ENCODE measurements at places on chromosomes 11 and 22.

GRCh38 chr11:10267821-10268220, 26.2 kb downstream of the SBF2 start:
- no peak for DNase-seq

GRCh38 chr11:78202733-78203167, 14.0 kb downstream of the USP35 start:
- DNase-seq, result no peak

DNA sequence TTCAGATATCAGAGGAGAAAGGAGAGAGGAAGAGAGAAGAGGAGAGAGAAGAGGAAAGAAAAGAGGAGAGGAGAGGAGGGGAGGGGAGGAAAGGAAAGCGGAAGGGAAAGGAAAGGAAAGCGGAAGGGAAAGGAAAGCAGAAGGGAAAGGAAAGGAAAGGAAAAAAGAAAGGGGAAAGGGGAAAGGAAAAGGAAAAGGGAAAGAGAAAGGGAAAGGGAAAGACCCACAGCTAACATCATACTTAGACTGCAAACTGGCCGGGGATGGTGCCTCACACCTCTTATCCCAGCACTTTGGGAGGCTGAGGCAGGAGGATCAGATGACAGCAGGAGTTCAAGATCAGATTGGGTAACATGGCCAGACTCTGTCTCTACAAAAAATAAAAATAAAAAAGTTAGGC, 11.4 kb downstream of the CHEK2 start:
- DNase-seq, result no peak

DNA sequence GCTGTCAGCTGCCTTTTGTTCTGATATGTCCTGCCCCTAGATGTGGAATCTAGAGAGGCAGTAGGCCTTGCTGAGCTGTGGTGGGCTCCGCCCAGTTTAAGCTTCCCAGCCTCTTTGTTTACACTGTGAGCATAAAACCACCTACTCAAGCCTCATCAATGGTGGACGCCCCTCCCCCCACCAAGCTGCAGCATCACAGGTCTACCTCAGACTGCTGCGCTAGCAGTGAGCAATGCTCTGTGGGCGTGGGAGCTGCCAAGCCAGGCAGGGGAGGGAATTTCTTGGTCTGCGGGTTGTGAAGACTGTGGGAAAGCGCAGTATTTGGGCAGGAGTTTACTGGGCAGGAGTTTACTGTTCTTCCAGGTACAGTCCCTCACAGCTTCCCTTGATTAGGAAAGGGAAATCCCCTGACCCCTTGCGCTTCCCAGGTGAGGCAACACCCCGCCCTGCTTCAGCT, 98.5 kb downstream of the SMCO4 start:
- no peak for DNase-seq

DNA sequence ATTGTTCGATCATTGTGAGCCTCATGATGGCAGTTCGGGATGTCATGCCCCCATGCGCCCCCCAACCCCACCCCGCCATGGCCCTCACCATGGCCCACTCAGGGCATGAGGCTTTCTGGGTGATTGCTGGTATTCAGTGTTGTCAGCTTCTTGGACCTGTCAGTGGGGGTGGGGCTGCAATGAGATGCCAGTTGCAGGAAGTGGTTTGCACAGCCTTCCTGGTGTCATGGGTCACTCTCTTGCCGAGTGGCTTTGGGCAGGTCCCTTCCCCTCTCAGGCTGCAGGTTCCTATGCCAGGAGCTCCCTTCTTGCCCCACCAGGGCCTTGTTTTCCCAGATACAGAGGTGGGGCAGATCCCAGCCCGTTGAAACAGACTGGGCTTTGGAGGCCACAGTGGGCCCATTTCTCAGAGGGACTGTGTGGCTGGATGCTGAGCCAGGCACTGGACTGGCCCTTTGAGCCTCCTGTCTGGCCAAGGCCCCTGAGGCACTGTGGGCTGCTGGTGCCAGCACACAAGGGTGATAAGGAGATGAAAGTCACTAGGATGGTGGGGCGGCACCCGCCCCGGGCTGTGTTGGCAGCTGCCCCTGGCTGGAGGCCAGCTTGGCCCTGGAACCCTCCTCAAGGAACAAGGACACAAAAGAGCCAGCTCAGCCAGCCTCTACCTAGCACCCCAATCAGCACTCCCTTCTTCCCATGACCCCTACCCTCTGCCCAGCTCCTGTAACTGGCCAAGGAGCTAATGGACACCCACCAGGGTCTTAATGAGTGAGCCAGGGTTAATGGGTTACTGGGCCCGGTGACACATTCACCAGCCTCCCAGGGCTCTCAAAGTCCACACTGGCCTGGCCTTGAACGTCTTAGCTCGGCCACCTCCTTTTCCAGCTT, 1.5 kb upstream of the GGT1 start:
- no peak for DNase-seq

DNA sequence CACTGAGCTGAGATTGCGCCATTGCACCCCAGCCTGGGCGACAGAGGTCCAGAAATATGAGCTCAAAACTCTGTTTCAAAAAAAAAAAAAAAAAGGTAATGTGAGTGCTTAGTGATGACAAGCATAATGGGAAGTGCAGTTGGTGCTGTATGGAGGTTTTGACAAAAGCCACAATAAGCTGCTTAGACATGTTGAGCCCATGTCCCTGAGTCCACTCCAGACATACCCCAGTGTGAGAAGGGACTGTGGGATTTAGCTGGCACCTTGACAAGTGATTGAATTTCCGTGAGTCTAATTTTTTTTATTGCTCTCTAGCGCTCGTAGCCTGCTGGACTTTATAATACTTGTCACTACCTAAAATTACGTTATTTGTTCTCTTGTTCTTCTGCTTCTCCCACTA, 15.1 kb upstream of the LGR4 start:
- DNase-seq, result no peak

- DNase-seq, result no peak
These were observed 69.4 kb downstream of the BUD13 start for GRCh38 chr11:116703421-116703820.

GRCh38 chr22:46058091-46058420, 81.1 kb upstream of the WNT7B start:
- no peak for DNase-seq

DNA sequence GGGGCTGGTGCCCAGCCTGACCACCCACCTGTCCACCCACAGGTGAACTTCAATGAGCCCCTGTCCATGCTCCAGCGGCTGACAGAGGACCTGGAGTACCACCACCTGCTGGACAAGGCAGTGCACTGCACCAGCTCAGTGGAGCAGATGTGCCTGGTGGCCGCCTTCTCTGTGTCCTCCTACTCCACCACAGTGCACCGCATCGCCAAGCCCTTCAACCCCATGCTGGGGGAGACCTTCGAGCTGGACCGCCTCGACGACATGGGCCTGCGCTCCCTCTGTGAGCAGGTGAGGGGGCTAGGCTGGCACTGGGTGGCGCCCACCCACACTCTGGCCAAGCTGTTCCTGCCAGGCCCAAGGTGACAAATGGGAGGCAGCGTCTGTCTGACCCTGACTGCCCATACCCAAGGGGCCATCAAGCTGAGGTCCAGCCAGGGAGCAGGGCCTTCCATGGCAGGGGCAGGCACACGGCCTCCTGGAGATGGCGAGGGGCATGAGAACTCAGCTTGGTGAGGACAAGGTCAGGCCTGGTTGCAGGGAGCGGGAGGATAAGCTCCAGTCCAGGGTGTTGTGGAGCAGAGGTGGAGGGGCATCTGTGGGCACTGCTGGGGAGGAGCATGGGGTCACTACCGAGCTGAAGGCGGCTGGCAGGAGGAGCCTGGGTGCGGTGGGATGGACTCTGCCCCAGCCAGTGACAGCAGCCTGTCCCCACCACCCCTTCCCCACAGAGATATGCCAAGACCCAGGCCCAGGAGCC, 77.7 kb downstream of the MORC2 start:
- peak; percentile 19 for DNase-seq

- no peak for DNase-seq
These were observed 498.3 kb upstream of the TENM4 start for GRCh38 chr11:79939111-79939510.

- no peak for DNase-seq
These were observed 53.3 kb downstream of the TCF20 start for GRCh38 chr22:42217019-42217751.

GRCh38 chr11:115050756-115051155, 372.4 kb downstream of the NXPE2 start:
- no peak for DNase-seq

DNA sequence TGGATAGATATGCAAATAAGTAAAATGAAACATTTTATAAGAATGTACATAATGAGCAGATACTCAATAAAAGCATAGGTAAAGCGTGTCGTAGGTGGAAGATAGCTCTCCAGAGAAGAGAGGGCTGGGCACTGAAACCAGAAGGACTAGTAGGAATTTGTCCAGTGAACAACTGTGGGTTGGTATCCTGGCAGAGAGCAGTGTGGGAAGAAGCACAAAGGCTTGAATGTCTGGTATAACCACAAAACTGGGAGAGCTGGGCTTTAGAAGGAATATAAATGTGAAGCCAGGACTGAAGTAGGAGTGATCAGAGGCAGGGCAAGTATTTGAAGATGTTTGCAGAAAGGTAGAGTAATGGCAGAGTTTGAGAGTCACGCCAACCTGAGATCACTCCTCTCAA, 33.1 kb upstream of the CARD16 start:
- no peak for DNase-seq

GRCh38 chr22:24433828-24434470, 6.5 kb downstream of the ADORA2A start:
- peak; percentile 40 for DNase-seq

DNA sequence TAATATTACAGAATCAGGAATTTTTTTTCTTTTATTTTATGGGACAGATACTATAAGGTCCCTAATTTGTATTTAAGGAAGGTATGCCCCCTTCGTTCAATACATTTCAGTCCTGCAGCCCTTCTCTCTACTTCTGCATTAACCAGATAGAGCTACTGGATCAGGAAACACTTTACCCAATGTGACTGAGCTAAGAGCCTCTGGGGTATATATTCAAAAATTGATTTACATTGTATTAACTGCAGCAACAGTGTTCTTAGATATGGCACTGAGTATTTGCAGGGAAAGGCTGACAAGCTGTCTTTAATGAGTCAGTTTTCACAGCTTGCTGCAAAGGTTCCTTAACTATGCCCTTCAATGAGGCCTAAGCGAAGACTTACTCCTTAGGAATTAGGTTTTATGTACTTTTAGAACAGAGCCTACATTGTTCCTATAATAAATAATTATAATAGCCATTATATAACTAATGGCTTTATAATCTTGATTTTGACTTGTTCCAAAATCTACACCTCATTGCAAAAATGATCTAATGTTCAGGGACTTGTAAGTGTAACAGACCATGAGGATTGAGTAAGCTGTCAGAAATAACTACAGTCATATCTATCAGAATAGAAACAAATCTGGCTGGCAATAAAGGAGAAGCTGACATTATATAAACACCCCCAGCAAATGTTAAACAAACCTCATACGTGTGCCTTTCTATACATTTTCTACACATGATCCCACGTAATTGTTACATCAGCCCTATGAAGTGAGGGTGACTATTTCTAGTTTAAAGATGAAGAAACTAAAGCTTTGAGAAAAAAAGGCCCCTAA, 55.0 kb downstream of the DDI1 start:
- DNase-seq, result no peak

DNA sequence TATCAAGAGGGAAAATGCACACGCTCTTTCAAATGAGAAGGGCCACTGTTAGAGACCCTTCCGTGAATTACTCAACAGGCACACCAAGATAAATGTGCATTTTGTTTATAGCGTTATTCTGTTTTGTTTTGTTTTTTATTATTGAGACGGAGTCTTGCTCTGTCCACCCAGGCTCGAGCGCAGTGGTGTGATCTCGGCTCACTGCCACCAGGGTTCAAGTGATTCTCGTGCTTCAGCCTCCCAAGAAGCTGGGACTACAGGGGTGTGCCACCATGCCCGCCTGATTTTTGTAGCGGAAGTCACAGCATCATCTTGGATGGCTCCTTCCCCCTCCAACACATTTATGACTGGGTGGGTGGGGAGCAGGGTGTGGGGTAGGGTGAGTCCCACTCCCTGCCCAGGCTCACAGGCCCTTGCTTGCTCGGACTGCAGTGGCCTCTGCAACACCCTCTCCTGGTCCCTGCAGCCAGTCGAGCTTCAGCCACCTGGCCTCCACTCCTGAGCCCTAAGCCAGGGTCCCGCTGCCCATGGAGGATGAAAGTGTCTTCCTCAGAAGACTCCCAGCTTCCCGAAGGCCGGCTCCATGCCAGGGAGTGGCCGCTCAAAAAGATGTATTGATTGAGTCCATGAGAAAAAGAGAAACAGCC, 68.0 kb downstream of the RTL6 start:
- no peak for DNase-seq

DNA sequence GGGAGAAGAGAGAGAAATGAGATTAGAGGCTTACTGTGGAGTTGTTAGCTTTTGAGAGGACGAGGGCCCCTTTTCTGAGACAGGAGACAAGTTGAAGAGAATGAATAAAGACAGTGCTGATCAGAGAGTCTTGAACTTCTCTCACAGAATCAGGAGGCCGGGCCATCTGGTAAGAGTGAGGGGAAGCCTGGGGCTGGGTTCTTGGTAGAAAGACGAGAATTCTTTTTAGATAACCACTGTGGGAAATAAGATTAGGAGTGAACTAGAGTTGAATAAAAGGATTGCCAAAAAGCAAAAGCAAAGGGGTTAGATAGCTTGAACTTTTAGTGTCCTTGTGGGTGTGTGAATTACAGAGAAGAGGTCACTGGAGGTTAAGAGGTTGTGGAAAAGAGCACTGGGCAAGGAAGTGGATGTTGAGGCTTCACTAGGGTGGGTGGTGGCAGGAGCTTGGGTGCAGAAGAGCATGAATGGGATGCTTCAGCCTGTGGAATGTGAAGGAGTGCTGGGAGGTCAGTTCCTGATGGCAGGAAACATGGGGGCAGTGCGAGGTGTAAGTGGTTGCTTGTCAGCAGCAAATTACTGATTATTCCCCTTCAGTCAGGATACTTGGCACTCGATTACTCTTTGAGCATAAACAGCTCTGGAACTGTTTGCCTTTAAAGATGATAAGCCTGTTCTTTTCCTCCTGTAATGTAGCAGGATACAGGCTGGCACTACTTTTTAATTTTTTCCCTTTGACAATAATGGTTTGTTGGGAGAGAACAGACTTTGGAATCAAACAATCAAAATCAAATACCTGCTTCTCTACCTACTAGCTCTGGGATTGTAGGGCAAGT, 98.3 kb downstream of the ARHGAP42 start:
- DNase-seq, result no peak

- no peak for DNase-seq
These were observed 30.4 kb downstream of the CBL start for GRCh38 chr11:119236490-119236889.

- DNase-seq, result no peak
These were observed 48.4 kb downstream of the CHST1 start for GRCh38 chr11:45616802-45617549.

Measured in endothelial cell of umbilical vein (primary cell).